GM13976 (cell line): ENCODE measurements at places on chromosomes 2 and 18.
A peak's percentile ranks its signal among the peaks of the same experiment; 100 is the strongest.

- DNase-seq: peak; percentile 80
These were observed 278.0 kb downstream of the NEDD4L start for GRCh38 chr18:58321986-58322385.

DNA sequence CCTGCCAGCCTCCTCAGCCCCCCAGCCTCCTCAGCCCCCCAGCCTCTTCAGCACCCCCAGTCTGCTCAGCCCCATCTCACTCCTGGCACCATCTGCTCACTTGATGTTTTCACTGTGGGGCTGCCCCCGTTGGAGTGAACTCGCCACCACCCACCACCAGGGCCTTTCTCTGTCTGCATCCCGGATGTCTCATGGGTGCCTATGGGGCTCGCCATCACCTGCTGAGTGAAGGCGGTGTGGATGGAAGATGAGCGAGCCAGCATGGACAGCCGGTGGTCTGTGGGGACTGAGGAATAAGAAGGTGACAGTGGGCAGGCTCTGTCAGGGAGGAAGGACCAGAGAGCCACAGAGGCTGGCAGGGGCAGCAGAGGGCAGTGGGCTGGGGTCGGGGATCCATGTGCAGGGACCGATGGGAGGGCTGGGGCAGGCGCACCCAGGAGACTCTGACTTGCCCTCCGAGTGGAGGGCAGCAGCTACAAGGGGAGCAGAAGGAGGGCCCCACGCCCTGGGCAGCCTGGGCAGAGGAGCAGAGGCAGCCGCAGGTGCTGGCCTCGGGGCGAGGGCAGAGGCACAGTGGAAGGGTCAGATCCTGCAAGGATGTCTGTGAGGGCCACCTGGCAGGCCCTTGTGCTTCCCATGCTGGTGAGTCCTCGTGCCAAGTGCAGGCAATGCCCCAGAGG, 74.7 kb upstream of the ODC1 start:
- no peak for DNase-seq

GRCh38 chr2:36438449-36438977, 82.9 kb downstream of the CRIM1 start:
- DNase-seq: no peak

DNA sequence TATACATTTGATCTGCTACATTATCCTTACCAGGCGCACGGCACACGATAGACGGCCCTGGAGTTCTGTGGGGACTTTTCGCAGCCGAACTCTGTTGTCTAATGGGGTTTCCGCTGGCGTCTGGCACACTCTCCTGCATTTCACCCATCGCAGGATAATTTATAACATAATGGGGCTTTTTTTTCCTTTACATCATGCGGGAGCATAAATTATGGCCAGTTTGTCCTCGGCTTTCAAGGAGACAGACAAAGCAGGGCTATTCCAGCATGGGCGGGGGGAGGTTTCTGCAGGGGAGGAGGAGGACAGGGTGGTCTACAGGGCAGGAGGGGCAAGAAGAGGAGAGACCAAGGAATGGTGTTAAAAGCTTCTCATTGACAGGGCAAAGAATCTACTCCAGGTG, 279.8 kb downstream of the CELF4 start:
- DNase-seq: no peak

- no peak for DNase-seq
These were observed 298.7 kb downstream of the RND3 start for GRCh38 chr2:150188800-150189199.

GRCh38 chr2:66066032-66066431, 368.9 kb upstream of the MEIS1 start:
- DNase-seq: no peak

DNA sequence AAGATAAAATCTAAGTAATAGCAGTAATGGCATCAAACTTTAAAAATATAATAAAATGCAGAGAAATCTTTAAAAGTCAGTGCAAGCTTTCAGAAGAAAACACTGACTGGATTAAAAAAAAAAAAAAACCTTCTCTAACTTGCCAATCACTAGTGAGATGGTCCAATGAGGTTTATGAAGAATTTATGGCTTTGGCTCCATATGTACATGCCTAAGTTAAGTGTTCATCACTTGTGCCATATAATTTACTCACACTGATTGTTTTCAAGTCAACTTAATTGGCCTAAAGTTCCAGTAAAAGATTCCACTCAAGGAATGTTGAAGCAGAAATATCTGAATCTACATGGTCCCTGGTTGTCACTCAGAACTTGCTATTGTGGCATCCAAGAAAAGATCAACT, 40.7 kb upstream of the RAB27B start:
- DNase-seq: no peak

DNA sequence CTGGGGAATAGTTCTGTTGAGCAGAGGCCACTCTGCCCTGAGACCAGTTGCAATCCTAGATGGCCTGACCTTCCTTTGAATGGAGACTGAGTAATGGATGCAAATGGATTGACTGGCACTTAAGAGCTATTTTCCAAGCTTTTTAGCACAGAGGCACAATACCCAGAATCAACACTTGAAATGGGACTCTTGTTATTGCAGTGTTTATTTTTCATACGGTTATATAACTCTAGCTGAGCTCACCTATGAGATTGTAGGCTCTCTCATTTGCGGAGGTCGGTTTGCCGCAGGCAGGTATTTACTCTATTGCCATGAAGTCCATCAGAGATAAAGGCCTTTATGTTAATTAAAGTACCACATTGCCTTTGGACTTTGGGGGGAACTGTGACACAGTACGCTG, 422.3 kb upstream of the CELF4 start:
- no peak for DNase-seq
